ENCODE measurements at places on chromosomes 3 and 15.

- DNase-seq: no peak
Observed at GRCh38 chr15:60899322-60899966, 329.7 kb downstream of the RORA start.

DNA sequence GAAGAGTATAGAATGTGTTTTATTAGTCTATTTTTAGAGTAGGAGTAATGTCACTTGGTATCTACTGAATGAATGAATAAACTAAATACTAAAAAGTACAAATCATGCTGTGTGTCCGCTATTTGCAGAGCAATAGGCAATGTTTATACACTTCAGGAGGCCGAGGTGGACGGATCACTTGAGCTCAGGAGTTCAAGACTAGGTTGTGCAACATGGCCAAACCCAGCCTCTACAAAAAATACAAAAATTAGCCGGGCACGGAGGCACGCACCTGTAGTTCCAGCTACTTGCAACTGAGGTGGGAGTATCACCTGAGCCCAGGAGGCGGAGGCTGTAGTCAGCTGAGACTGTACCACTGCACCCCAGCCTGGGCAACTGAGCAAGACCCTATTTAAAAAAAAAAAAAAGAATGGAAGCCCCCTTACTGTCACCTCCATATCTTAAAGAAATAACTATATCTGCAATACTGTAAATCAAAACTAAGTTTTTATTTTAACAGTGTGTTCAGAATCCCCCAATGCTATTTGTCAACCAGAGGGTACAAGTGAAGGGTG, 98.4 kb downstream of the DHX30 start:
- no peak for DNase-seq

- DNase-seq: no peak
Observed at GRCh38 chr3:144893980-144894379, 922.4 kb downstream of the DIPK2A start.

GRCh38 chr15:91936182-91936775, 82.8 kb downstream of the SLCO3A1 start:
- no peak for DNase-seq

DNA sequence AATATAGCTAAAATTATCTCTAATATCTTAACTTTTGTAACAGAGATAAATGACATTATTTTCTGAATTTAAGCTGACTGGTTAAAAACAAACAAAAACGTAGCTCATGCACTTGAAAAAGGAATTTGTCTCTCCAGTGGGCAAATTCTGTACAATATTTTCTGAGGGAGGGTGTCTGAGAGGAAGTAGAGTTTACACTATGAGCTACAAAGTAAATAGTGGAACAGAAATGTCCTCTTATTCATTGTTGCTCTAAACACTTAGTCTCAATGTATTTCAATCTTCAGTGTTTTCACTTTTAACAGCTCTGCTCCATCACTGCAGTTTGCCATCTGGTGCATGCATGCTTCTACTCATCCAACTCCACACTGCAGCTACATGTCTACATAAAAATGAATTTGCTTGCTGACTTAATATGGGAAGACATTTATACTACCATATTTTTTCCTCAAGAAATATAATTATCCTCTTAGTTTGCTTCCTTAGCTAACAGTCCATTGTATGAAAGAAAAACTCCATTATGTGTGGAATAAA, 817.4 kb upstream of the LMCD1 start:
- no peak for DNase-seq

GRCh38 chr3:125151916-125152315, 60.6 kb downstream of the SLC12A8 start:
- no peak for DNase-seq

DNA sequence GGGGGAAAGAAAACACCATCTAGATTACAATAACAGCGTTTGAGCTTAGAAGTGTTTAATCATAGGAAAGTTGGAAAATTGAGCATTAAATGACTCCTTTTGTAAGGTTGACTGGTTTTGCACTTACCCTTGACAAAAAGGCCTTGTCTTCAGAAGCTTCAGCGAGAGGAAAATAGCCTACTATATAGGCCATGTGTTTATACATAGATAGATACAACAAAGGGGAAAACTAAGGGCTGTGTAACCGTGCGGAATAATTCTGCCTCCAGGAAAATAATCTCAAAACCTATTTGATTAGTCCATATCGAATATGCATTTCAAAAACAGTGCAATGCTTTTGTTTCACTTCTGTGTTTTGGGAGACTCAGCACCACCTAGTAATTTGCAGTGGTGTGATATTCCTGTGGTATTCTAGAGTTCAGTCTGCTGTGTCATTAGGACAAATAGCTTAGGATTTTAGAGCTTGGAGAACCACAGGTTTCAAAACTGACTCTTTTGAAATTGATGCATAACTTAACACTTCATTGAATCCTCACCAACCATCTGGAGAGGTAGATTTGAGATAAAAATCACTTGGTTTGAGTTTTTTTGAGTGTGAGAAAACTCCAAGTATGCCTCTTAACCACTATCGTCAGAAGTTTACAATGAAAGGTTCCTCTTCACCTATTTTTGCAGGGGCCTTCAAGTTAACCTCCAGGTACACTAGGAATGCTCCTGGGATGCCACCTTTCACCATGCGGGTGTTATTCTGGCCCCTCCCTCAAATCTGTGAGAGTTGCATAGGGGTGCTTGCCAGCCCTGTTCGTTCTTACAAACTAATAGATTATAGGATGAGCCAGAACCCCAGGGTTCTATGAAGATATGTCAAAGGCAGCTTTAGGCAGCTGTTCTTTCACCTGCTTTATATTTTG, 1.9 kb downstream of the ARHGAP31 start:
- DNase-seq: no peak

GRCh38 chr3:122184591-122184929, 1.1 kb downstream of the CASR start:
- no peak for DNase-seq

DNA sequence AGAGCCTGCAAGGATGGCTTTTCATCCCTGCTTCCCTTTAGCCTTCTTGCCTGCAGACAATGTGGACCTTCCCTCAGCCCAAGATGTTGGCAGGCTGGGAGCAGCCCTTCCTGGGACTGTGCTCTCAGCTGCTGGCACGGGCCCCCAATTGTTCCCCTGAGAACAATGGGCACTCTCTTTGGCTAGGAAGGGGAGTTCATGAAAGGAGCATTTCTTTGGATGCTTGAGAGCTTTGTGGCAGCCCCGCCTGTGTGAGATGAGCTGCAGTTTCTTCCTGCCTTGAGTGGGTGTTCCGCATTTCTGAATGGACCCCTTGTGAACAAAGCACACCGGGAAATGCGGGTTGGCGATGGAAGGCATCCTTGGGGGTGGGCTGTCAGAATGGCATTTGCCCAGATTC, 35.0 kb upstream of the BSN start:
- no peak for DNase-seq

GRCh38 chr3:128398586-128398985, 68.1 kb downstream of the DNAJB8 start:
- no peak for DNase-seq

GRCh38 chr15:100464256-100464655, 64.5 kb downstream of the CERS3 start:
- no peak for DNase-seq

DNA sequence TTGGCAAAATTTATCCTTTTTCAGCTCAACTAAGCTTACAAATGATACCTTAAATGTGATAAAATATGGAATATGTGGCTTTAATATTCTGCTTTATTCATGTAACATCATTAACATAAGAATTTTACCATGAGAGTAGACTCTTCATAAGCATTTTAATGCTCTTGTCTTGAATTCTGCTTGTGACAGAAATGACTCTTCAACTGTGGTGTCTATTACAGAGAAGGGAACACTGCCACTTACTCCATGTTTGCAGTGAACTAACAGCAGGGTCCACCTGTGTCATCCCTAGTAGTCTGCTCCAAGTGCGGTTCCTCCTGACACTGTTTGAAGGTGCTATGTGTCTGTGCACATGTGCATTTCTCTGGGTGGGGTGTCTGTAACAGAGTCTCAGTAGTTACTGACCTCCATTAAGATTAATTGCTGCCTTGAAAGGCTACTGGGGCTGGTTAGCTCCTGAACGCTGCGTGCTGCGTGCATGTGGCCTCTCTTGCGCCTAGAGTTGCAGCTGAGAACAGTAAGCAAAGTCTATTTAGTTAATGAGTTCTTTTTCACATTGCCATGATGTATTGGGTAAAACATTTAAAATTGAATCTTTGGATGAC, 8.3 kb downstream of the LSM3 start:
- DNase-seq: no peak

DNA sequence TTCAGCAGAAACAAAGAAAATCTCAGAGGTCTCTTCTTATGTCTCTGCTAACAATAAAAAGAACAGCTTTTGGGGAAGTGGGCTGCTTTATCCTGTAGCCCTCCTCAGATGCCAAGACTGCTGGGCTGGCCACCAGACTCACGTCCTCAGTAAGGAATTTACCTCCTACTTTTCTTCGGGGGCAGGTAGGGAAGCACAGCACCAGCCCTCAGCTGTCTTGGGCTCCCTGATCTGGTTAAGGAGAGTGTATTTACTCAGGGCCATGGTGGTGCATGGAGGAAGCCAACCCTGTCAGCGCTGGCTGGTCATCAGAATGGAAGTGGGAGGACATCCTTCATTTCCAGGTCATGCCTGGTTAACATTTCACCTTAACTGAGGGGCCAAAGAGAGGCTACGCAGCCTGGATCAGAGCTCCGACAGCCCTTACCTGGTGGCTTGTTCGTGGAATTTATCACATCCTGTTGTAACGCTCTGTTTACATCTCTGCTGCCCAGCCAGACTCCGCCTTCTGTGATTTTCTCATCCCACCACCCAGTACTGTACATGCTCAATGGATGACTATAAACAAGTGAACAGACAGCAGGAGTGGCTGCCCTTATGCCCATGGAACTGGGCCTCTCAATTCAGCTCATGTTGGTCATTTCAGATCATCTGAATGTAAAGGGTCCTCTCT, 108.3 kb downstream of the IGF2BP2 start:
- no peak for DNase-seq

GRCh38 chr15:23387621-23388190, 33.2 kb downstream of the GOLGA8S start:
- no peak for DNase-seq

- no peak for DNase-seq
Observed at GRCh38 chr15:93454788-93455187, 365.8 kb upstream of the RGMA start.

- peak; percentile 52 for DNase-seq
Observed at GRCh38 chr3:36890261-36890660, 54.6 kb downstream of the TRANK1 start.

DNA sequence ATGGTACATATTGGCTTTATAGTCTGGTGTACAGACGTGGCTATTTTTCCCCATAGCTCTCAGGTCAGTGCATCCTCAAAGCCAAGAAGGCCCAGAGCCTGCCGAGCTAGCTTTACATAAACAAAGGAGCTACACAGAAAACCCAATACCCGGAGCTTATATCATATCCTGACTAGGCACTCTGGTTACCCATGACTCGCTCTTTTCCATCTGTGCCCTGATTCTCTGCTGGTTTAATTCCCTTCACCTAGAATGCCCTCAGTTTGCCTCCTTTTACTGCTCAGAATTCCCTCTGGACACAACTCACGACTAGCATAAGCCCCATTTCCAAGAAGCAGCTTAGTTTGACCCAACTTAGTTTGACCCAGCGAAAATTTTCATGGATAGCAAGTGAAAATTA, 110.8 kb downstream of the TIGIT start:
- DNase-seq: no peak

DNA sequence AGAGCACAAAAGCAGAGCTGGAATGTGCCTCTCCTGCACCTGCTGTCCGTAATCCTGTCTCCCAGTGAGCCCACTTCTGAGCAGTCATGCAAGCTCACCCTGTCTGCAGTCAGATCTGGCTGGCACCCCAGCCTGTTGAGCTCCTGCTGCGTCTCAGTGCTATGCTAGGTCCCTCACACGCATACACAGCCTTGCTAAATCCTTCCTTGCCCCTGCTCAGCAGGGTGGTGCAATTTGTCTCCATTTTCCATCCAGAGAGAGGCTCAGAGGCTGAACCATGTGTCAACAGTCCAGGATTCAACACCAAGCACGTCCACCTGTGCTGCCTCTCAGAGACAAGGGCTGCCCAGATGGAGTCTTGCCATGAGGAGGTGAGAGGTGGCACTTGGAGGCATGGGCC, 11.0 kb downstream of the POMGNT2 start:
- DNase-seq: no peak

- no peak for DNase-seq
Observed at GRCh38 chr3:1037631-1038030, 55.2 kb upstream of the CNTN6 start.

- no peak for DNase-seq
Observed at GRCh38 chr15:89566181-89566580, 9.1 kb upstream of the TICRR start.

GRCh38 chr15:77031376-77032050, 36.6 kb downstream of the PSTPIP1 start:
- peak; percentile 68 for DNase-seq

GRCh38 chr3:140447136-140447535, 230.7 kb upstream of the TRIM42 start:
- DNase-seq: no peak

DNA sequence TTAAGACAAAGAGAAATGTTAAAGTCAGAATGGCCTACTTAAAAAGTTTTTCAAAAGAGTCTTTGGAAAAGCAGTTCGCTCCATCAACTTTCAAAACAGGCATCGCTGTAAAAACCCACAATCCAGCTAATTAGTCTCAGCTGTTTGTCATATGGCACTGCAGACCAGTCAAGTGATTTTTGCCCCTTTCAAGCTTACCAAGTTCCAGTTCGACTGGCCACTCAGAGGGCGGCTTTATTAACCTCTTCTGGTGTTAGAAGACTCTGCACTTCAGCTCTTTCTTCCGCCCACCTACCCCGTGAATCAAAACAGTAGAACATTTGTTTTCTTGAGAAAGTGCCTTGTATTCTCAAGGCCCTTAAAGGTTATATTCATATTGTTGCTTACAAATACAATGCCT, 19.3 kb downstream of the RAB27A start:
- DNase-seq: no peak

DNA sequence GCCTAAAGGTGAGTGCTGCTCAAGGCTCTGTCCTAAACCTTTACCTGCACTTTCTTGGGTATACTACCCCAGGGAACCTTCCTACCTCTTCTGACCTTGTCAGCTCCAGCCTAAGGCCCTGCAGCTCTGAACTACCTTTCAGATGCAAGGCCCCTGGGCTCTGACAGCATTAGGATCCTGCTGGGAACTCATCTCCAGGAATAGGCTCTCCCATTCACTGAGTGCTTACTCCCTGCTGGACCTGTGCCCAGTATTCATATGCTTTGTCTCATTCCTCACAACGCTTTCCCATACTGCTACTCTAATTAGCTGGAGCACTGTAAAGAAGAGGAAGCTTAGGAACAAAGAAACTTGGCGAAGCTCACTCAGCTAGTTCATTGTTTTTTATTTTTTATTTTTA, 53.8 kb upstream of the RAB6B start:
- no peak for DNase-seq

- no peak for DNase-seq
Observed at GRCh38 chr15:22893881-22894280, 55.4 kb downstream of the NIPA2 start.

GRCh38 chr3:43852066-43852465, 161.3 kb downstream of the ABHD5 start:
- no peak for DNase-seq

- no peak for DNase-seq
Observed at GRCh38 chr15:71220828-71221227, 105.6 kb downstream of the THSD4 start.

- DNase-seq: no peak
Observed at GRCh38 chr15:86165265-86166211, 85.9 kb downstream of the AGBL1 start.
